ENCODE measurements at places on chromosomes 1 and 21.
A peak's percentile ranks its signal among the peaks of the same experiment; 100 is the strongest.

DNA sequence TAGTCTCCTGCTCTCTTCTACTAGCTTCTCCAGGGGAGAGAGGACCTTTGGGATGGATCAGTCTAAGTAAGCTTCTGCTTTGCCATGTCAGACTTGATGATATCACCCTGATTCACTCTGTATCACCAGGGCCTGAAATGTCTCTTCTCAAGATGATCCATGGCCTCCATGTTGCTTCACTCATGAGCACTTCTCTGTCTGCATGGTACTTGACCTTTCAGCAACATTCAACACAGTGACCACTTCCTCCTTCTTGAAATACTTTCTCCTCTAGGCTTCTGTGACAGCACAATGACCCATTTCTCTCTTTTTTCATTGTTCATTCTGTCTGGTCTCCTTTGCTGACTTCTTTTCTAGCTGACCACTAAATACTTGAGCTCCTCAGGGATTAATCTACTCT is 35.3 kb upstream of the NGF start:
- DNase-seq, result no peak

DNA sequence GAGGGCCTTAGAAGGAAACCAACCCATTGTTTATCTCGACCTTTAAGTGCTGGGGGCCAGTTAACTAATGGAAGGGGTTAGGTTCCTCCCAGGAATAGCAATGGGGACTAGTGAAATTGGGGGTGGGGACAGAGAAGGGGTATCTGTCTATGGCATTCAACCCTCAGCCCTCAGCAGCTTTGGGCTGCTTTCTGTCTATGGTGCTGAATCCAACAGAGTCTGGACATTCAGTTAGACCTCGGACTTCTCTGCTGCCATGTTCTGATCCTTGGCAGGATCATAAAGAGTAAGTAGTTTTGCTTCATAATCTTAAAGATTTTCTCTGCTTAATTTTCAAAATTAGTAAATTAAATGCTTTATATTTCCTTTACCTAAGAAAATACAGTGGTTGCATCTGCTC is 2.6 kb upstream of the EPHA10 start:
- DNase-seq, result no peak

GRCh38 chr1:34833711-34834110 is 25.8 kb downstream of the SMIM12 start:
- no peak for DNase-seq

GRCh38 chr1:65114322-65114721 is 33.7 kb upstream of the AK4 start:
- no peak for DNase-seq

DNA sequence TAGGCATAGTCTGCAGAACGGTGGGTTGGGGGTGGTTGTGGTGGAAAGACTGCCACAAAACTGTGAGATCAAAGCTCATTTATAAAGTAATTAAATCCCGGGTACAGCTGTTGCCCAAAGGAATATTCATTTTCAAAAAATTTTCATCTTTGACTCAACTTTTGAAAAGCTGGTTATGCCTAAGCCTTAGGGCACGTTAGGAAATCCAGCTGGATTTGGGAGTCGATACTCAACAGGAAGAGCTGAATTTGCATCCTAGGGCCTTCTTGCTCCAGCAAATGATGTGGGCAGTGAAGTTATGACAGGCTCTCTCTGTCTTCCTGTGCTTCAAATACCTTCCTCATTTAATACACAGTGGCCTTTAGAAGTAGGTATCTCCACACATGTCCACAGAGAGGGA is 31.7 kb downstream of the ZP4 start:
- DNase-seq, result no peak

GRCh38 chr1:67001682-67002425 is 52.1 kb downstream of the SLC35D1 start:
- DNase-seq, result no peak

DNA sequence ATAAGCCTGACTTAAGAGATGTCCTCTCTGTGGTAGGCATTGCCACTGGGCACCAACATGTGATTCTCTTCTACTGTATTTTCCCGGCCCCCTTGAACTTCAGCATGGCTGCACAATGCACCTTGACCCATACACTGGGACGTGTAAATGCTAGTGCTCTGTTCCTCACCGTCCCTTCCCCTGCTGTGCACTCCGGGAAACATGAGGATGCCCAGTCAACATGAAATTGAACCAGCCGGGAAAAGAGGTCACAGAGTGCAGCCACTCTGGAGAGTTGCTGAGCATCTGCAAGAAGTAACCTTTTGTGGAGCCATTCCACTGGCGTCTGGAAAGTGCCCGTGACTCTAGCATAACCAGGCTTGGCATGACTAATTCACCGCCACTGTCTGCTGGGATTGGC is 646.7 kb downstream of the NPHP4 start:
- no peak for DNase-seq

DNA sequence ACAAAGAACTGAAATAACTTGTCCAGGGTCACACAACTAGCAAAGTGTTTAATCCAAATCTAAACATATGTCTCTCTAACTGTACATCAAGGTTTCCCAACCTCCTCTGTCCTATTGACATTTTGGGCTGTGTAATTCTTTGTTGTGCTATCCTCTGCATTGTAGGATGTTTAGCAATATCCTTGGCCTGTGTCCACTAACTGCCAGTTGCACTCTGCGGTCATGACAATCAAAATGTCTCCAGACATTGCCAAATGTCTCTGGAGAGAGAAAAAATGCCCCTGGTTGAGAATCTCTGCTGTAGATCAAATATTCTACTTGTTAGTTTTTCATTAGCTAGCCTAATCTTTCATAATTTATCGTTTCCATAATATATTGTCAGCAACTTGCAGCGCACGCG is 353.4 kb upstream of the NEGR1 start:
- DNase-seq, result no peak

DNA sequence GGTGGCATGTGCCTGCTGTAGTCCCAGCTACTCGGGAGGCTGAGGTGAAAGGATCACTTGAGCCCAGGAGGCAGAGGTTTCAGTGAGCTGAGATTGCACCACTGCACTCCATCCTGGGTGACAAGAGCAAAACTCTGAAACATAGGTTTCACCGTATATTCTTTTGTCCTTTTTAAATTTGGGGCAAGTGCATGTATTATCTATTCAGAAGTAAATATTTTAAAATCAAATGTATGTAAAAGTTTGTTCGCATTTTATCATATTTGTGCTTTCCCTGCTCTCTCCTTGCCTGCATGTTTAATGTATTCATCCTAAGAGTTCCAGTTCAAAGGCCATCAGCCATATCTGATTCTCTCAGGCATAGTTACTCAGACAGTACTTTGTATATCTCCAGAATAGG is 7.9 kb upstream of the UFC1 start:
- DNase-seq, result no peak

GRCh38 chr21:34890724-34891612 is 158.1 kb downstream of the RUNX1 start:
- peak; percentile 47 for DNase-seq
